ENCODE measurements at places on chromosomes 7 and 10.

- DNase-seq: no peak
Observed at GRCh38 chr10:23157691-23158369, 34.3 kb upstream of the PTF1A start.

DNA sequence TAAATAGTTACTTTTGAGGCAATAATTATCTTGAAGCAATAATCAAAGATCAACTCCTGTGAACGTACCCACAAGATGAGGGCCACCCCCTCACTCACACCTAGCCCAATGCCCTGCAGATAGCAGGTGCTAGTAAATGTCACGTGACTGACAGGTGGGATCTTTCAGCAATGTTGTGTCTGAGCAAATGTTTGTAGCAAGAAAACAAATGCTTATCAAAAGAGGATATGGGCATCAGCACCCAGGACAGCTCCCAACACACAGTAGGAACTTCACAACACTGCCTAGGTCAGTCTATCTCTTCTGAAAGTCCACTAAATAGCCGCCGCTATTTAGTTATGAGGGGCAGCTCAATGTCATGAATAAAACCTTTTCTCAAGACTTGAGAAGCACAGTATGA is 120.8 kb upstream of the PDLIM1 start:
- no peak for DNase-seq

GRCh38 chr7:141227454-141227853 is 153.6 kb downstream of the TMEM178B start:
- DNase-seq: no peak

- no peak for DNase-seq
Observed at GRCh38 chr7:158315326-158315725, 272.3 kb downstream of the PTPRN2 start.

GRCh38 chr10:72344932-72345331 is 9.8 kb downstream of the DNAJB12 start:
- DNase-seq: no peak

- DNase-seq: no peak
Observed at GRCh38 chr10:130012129-130012528, 48.1 kb upstream of the EBF3 start.

GRCh38 chr7:99092064-99092720 is 51.7 kb downstream of the SMURF1 start:
- no peak for DNase-seq

GRCh38 chr7:114156178-114156577 is 237.4 kb upstream of the PPP1R3A start:
- no peak for DNase-seq

- no peak for DNase-seq
Observed at GRCh38 chr10:27285093-27285492, 44.5 kb upstream of the ACBD5 start.

DNA sequence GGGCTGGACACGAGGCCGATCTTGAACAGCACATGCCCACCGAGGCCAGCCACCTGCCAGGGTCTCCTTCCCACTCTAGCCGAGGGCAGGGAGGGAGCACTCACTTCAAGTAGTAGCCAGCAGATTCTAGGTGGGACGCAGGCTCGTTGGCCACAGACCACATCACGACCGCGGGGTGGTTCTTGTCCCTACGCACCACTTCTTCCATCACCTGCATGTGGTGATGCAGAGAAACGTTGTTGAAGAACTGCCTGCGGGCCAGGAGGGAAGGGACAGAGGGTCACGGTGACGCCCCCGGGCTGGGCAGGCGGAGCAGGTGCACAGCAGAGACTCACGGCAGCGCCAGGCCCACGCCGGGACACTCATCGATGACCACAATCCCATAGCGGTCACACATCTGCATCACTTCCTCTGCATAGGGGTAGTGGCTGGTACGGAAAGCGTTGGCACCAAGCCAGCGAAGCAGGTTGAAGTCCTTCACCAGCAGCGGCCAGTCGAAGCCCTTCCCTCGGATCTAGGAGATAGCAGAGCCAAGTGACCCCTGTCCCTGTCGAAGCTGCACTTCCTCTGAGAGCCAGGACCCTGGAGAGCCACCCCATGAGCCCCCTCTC is 7.7 kb downstream of the GUSB start:
- no peak for DNase-seq

DNA sequence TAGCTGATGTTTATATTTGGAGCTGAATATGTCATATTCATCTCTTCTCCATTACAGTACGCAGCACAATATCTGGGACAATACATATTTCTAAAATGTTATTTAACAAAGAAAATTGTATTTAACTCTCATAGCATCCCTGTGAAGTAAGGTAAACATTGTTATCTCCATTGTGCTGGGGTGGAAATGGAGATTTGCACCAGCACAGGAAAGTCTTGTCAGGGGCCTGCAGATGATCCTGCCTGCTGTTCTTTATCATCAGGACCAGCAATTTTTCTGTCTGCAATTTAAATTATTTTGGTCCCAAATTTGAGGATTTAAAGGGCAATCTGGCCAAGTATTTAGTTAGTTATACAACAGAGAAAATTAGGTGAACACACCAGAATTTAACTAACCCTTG is 144.4 kb downstream of the CPED1 start:
- no peak for DNase-seq

GRCh38 chr7:390761-391410 is 100.9 kb downstream of the FOXL3 start:
- DNase-seq: no peak

- no peak for DNase-seq
Observed at GRCh38 chr10:22002591-22003176, 846 bp downstream of the DNAJC1 start.

DNA sequence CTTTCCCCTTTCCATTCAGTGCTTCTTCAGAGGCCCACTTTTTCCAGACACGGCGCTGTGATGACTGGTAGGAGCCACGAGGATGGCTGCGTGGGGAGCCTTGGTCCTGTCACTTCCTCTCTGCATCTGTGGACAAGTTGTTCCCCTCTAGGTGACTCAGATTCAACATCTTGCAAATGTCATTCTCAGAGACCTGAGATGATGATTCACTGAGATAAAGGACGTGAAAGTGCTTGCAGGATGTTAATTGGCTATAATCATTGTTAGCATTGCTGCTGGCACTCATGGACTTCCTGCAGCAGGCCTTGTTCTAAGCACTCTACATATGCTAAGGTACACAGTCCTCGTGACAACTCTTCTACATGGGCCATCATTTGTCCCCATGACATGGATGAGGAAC is 489.8 kb upstream of the ZMIZ1 start:
- DNase-seq: no peak

GRCh38 chr10:126849646-126850045 is 55.6 kb upstream of the DOCK1 start:
- no peak for DNase-seq
